Activated T-helper 1 cell treated with anti-CD3 and anti-CD28 coated beads, Interleukin-12 subunit alpha, Interleukin-12 subunit beta, Interleukin-2, Interleukin-4 antibody, amounts not matched to agents 30 ng/mL and 10 ng/mL and 1 ng/mL, durations not matched to agents 14 hours and 24 hours and 36 hours (primary cell): ENCODE measurements at places on chromosomes 4 and X.

- no peak for DNase-seq
Observed at GRCh38 chrX:45434231-45434630, 233.6 kb upstream of the DIPK2B start.

- DNase-seq = no peak
Observed at GRCh38 chrX:73561801-73562200, 1.2 kb upstream of the CHIC1 start.

GRCh38 chr4:3388471-3389232 is 53.1 kb upstream of the HGFAC start:
- DNase-seq = no peak

DNA sequence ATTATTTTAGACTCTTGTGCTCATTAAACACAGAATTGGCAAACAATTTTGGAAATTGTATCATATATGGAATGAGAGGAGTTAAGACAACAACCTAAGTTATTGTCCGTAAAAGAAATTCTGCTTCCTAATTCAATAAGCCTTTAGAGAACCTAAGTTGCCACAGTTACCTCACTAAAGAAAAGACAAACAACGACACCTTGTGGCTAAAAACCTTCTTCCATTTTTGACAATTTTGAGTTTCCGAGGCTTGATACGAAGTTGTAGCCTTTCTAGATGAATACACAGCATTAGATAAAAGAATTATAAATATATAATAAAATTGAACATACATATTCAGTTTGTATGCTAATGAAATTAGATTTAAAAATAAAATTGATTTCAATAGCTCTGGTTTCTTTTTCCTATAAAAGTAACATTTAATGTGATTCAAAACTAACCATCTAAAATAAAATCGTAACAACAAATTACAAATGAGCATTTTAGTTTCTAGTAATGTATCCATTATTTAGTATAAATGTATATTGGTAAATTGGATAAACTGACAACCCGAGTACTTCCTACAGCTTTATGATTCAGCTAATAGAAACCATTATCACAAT is 275.1 kb downstream of the GPM6A start:
- DNase-seq = no peak

DNA sequence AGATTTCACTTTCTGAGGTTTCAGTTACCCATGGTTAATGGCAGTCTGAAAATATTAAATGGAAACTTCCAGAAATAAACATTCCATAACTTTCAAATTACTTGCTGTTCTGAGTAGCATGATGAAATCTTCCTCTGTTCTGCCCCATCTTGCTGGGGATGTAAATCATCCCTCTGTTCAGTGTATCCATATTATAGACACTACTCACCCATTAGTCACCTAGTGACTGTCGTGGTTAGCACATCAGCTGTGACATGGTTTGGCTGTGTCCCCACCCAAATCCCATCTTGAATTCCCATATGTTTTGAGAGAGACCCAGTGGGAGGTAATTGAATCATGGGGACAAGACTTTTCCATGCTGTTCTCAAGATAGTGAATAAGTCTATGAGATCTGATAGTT is 125.5 kb upstream of the GIMD1 start:
- DNase-seq = no peak

DNA sequence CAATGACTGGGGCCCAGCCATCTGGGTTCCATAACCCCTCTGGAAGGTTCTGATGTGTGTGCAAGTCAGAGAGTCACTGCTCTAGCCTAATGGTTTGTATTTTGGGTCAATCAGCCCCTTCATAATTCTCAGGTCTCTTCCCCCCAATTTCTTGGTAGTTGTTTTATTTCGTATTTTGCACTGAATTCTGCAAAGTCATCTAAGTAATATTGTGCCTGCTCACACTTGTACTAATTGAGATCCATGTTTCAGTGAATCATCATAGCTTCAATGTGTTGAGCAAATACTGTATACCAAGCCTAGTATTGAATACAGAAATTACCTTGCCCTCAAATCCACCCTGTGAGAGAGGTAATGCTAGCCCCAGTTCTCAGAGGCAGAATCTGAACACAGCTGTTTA is 28.0 kb upstream of the TBL1X start:
- no peak for DNase-seq

- DNase-seq = no peak
Observed at GRCh38 chrX:9466736-9467135, 1.9 kb downstream of the TBL1X start.

GRCh38 chr4:24141836-24142235 is 252.0 kb upstream of the PPARGC1A start:
- DNase-seq = no peak

DNA sequence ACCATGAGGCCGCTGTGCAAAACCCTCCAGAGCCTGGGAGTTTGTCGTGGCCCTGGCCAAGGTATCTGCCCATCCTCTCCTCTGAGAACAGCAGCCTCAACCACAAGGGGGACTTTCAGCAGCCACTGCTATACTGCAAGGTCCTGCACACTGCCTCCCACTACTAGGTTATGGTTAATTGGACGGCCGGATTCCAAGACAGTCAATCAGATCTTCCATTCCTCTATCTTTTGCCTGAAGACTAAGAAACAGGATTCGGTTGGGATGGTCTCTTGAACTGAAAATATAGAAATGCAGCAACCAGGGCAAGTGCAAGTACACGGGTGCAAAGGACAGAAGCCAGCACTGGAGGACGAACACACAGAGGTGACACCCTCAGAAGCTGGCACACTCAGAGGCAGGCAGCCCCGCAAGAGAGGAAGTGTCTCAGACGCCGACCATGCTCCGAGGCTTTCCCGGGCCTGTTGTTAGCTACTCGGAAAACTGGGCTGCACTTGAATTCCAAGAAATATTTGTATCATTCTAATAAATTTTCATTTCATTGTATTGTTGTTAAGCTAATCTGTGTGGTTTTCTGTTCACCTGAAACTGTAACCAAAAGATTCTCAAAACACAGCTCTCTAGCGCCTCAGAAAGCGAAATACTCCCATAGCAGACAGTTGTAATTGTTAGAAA is 63.3 kb downstream of the AFAP1 start:
- DNase-seq = no peak

GRCh38 chrX:67543818-67544217 is at the start of gene AR:
AR (plus strand) TSS chrX:67544021; CDS start chrX:67545147, 1,126 bp downstream.
- DNase-seq = no peak

DNA sequence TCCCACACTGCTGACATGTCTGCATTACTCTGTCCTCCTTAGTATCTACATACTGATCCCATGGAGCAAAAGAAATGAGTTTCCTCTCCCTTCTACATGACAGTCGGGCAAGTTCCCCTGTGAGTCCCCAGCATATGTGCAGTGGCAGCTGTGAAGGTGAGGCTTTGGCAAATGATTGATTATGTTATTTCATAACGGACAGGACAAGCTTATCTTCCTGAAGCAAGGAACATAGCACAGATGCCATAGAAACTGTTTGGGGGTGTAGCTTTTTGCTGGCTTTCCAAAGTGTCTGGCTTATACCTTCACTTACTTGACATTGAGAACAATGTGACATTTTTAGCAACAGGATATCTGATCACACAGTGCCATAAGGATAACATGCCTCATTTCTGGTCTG is 136.8 kb upstream of the PDLIM3 start:
- no peak for DNase-seq

DNA sequence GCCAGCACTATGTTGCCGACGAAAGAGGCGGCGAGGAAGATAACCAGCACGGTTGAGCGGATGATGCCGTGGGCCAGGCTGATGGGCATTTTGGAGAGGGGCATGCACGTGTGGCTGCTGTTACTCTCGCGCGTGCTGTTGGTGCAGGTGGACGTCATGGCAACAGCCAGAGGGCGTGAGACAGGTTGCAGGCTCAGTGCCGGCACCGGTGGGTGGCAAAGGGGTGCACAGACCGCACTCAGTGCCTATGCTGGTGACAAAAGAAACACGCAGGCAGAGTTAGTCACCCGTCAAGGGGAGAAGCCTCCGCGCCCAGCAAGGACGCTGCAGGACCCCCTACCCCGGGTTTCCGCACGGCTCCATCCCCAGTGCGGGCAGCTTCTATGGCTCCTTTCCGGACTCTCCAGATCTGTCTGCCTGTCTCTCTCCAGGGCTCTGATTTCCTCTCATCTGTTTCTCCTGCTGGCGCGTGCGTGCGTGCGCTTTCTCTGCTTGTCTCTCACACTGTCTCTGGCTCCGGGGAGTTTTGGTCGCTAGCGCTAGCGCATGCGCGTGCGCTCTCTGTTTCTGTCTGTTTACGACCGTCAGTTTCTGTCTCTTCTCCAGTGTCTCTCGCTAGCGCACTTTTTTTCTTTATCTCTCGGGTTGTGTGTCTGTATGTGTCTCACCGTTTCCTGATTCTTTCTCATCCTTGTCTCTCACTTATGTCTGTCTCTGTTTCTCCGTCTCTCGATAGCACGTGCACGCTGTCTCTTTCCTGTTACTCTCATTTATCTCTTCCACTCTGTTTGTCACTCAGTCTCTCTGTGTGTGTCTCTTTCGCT is 2.1 kb downstream of the GPR101 start:
- DNase-seq = peak; percentile 42

DNA sequence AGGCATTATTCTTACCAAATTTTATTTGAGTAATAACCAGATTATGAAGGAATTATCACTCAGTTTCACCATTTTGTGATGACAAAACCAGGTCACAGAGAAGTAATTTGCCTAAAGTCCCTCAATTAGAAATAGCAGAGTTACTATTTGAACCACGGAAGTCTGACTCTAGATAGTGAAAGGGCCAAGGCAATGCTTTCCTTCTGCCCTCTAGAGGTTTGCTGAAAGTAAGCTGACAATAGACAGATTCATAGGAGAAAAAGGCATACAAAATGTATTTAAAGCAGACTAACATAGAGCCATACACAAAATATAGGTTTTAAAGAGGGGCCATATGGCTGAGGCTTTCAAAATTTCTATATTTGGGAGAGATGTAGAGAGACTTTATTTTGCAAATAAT is 43.1 kb downstream of the CXXC4 start:
- no peak for DNase-seq

DNA sequence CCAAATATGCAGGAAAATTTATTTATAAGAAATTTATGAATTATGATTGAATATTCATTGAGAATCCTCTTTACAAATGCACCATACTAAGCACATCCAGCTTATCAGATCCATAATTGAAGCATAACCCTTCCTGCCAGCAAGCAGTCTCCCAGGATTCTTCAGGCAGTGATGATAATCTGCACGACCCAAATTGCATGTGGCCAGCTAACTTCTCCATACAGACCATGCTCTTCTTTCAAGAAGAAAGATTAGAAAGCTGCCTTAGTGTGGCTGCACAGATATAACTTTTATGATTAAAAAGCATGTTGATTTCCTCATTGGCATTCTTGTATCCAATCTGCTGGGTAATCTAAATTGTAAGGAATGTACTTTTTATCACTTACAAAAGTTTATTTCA is 3.3 kb upstream of the CBR4 start:
- DNase-seq = no peak

- no peak for DNase-seq
Observed at GRCh38 chrX:110414273-110414672, 55.6 kb downstream of the RTL9 start.

DNA sequence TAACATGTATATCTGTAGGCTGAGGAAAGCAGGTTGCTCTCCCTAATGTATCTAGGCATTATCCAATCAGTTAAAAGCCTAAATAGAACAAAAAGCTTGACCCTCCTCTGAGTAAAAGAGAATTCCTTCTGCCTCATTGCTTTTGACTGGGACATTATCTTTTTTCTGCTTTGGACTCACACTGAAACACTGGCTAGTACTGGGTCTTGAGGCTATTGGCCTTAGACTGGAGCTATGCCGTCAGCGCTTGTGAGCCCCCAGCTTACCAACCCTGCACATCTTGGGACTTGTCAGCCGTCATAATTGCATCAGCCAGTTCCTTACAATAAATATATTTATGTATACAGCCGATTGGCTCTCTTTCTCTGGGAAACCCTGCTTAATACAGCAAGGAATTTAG is 206.8 kb upstream of the ARHGAP24 start:
- no peak for DNase-seq

- DNase-seq = no peak
Observed at GRCh38 chrX:1213971-1214370, 1.5 kb upstream of the CRLF2 start.

DNA sequence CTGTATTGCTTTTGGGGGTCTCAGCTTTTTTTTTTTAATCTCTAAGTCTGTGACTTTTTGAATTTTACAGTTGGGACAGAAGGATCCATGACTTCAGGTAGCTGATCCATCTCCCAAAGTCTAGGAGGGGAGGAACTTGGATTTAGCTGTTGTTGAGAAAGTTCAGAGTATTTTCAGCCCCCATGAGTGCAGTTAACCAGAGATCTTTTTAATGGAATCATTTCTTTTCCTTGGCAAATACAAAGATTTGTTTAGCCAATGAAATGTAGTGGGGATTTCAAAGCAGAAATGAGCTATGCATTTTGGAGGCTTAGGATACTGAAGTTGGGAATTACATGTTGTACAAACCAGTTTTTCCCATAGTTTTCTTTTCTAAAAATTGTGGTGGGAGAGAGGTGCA is 18.1 kb downstream of the FNIP2 start:
- DNase-seq = no peak

- no peak for DNase-seq
Observed at GRCh38 chrX:18985186-18985435, 1.2 kb upstream of the PHKA2 start.

DNA sequence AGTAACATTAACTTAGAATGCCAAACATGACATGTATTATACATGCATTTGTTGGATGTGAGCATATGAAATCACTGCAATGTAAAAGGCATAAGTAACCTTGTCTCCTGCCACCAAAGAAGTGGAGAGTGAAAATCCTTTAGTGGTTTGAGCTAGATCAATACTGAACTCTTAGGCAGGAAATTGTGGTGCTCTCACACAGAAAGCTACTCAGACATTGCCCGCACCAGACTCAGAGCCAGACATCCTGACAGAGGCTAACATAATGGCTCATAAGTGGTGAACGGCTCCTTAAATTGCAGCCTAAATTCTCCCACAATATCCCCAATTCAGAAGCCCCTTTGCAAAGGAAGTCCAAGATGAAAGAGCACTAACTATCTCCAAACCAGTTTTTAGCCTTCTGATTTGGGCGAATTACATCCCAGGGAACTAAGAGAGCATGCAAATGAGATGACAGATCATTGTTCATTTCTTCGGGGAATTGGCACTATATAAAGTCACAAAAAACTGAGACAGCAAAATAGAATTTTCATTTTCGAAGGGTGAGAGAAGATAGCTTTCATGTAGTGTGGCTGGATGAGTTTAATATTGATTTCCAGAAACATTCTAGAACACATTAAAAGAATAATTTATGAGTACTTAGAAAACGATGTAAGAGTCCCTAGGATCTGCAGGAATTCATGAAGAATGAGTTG is 233.6 kb upstream of the RPS6KA3 start:
- no peak for DNase-seq

GRCh38 chr4:14364953-14365536 is 637.2 kb upstream of the CPEB2 start:
- DNase-seq = no peak

DNA sequence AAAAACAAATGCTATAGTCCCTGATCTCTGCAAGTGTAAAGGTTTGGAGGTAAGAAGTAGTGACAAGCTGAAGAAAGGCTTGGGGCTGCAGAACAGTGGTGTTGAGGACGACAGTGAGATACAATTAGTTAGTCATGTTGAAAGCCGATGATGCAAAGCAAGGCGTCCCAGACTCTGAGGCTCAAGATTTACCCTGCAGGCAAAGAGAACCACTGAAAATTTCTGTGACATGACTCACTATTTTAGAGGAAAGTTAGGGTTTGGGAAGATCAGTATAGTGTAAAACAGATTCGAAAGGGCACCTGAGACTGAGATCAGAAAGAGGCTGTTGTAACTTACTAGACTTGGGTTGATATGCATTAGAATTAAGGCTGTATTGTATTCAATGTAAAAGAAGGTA is 281.3 kb upstream of the FTHL17 start:
- no peak for DNase-seq

- no peak for DNase-seq
Observed at GRCh38 chr4:8502836-8503585, 62.4 kb downstream of the TRMT44 start.
